Stimulated activated CD8-positive, alpha-beta memory T cell treated with anti-CD3 and anti-CD28 coated beads, Interleukin-7, amount 100 ng/mL, for 1 hour (primary cell): ENCODE measurements at places on chromosomes 5 and 9.

DNA sequence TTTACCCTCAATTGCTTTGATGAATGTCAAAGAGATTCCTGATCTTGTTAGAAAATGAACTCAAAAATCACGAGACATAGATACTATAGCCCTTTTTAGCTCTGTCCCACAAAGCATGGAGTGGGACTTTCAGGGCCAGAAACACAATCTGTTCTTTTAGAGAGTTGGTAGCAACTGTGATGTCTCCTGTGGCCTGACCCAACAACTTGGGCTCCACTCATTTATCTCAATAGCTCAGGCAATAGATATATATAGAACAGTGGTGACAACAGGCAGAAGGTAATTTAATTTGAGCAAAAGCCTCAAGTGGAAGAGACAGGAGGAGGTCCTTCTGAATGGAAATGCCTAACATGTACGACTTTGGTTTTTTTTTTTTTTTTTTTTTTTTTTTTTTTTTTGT, 25.2 kb downstream of the TLR4 start:
- DNase-seq = no peak

GRCh38 chr5:154059039-154059430, 20.3 kb downstream of the MFAP3 start:
- no peak for DNase-seq

DNA sequence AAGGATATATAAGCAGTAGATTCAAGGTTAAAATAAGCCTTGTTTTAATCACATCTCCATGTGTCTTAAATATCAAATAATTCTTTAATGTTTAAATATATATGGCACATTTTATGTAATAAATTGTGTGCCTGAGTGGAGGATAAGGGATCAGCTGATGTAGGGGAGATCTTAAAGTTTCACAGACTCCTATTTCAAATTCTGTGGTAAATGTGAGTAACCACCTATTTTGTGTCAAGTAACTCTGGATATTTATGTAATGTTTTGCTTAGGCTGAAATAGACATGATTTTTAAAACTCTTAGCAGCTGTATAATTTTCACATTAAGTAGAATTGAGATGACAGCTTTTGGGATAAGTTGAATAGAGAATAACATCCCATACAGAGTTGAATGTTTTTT, 41.3 kb upstream of the ITGA2 start:
- DNase-seq = no peak

DNA sequence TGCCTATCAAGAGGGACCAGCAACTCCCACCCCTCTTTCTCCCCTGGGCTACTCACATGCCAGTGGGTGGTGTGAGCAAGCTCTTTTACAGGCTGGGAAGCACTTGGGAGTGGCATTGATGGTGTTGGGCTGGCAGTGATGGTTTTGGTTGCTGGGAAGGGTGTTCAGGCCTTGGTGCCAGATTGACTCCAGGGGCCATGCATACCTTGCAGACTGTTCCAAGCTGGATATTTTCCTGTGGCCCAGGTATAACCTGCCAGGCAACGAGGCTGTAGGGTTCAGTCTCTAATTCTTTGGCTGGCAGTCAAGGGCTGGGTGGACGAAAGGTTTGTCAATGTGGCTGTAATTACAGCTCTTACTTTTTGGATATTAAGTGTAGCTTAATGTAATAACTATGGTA, 177.3 kb downstream of the MACROH2A1 start:
- DNase-seq = no peak

DNA sequence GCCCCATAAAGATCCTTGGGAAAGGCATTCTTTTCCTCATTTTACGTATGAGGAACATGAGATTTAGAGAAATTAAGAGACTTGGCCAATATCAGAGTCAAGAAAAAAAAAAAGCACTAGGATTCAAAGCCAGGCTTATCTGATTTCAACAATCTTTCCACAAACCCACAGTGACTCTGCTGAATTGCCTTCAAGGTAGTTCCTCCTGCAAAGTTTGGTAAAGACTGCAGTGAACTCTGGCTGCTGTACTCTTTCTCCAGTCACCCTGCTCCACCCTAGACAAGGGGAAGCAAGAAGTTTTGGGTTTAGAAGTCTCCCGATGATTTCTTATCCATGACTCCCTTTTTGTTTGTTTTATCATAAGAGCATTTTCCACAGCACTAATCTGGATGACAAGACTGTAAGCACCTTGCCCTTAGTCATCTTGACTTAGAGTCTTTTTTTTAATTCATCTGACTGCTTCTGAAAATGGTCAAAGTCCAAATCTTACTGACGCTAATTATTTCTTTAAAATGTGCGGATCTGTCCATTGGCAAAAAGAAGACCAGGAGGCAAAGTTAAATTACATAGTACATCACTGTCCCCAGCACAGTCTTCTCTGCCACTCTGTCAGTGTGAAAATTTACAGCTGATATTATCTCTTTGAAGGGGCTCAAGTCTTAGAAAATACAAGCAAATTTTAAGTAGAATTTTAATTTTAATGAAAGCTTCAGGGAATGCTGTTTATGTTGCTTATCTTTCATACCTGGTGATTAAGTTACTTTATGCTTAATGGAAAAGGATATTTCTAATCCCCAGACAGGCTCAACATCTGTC, 180.1 kb downstream of the TTLL11 start:
- no peak for DNase-seq
